Renal pelvis (tissue), 12 donors: ENCODE measurements at places on chromosomes 4 and X. TPM values are rescaled to one million over a fixed set of nuclear protein-coding genes. Genes with fewer than 3 reads are reported as not detected.
A peak's percentile ranks its signal among the peaks of the same experiment; 100 is the strongest.

The LIAS gene
- 17.9 TPM for polyA plus RNA-seq

The OCIAD2 gene
- 202 TPM for polyA plus RNA-seq

GRCh38 chr4:185238215-185238681, 28.9 kb downstream of the SNX25 start:
- DNase-seq = no peak

DNA sequence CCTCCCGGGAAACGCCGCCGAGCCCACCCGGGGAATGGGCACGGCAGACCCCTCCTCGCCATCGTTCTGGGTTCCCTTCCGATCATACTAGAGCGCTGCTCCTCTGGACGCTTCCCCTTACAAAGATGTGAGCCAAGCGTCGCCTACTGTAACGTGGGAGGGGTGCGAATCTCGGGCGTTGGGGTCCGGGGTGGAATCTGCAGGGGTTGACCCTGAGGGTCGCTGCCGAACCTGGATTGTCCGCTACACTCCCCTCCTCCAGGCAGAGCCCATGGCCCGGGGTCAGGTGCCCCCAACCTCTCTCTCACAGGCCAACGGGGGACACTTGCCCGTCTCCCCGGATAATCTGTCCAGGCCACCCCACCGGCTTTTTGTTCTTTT, 13.8 kb downstream of the BCOR start:
- DNase-seq = no peak

DNA sequence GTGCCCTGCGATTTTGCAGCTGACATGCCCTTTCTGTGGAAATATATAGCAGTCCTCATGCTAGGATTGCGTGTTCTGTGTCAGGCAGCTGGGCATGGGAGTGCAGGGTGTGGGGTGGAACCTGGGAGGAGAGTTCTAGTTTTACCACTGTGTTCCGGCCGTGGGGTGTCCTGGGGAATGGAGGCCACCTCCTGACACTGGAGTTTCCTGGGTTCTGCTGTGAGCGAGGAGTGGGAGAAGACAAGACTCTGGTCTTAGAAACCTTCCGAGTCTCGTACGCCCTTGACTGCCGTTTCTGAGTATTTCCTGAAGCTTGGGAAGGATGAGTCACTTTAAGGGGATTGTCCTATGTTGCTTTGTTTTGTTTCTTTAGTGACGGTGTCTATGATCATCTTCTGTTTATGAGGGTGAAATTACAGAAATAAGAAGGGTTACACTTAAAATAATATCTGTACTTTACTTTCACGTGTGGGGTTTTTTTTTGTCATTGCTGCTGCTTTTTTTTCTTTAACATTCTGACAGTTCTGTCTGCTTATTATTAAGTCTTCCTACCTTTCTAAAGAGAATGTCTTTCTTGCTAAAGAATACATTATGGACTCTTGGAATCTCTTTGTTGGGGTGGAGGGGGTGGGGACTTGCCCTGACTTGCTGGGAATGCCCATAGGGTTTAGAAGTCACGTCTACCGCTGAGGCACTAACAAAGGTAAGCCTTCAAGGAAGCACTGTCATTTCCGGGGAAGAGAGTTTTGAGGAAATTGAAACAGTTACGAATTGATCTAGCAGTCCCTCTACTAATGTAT, 19.1 kb downstream of the CD99 start:
- no peak for DNase-seq

DNA sequence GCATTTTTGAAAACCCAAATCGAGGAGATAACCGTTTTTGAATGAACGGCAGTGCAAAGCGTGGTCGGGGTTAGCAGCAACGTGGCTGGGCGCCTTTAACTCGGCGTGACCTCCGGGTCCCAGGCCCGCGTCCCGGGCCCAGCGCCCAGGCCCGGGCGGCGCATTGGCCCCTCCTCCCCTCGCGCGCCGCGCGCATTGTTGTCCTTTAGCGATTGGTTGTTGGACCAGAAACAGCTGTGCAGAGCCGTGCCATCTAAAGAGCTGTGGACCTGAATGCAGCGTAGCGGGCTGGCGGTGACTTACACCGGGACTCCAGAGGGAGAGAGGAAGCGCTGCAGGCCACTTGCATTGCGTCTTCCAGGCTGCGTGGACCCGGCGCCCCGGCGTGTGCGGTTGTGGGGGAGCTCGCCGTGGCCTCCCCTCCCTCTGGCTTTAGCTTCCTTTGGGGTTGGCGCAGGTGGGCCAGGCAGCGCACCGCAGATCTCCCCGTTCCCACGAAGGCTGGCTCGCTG, at the start of gene STOX2:
STOX2 (plus strand) TSS at position 227 of the 512 bp plus-strand sequence. CDS start 1,484 bp downstream, outside the sequence.
- DNase-seq = peak; percentile 80

The GPAT3 gene
- 22.4 TPM for polyA plus RNA-seq

The OTUD6A gene
- not detected for polyA plus RNA-seq

- no peak for DNase-seq
Measured at GRCh38 chr4:151801547-151802516, 41.0 kb upstream of the GATB start.

GRCh38 chr4:122894827-122895226, 27.6 kb downstream of the NUDT6 start:
- DNase-seq = no peak

- DNase-seq = no peak
Measured at GRCh38 chr4:118314221-118314620, 38.6 kb downstream of the PRSS12 start.

GRCh38 chr4:172007889-172008288, 194.7 kb downstream of the GALNTL6 start:
- no peak for DNase-seq

- DNase-seq = no peak
Measured at GRCh38 chr4:3323071-3323481, 30.3 kb downstream of the RGS12 start.

DNA sequence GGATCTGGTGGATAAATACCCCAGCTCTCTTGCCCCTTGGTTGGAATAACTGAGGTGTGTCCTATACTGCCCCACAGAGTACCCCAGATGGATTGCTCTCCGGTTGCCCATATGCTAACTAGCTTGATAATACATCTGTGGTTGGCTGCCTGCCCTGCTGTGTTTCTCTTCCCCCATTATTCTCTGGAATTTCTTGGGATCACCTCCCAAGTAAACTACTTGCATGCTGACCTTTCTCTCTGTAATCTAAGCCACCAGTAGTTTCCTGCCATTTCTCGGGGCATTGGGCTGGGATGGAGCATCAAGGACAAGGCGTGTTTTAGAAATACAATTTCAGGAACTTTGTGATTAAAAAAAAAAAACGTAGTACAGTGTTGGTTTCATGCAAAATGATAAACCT, 25.2 kb downstream of the PPP1R2C start:
- no peak for DNase-seq

The ITIH6 gene
- polyA plus RNA-seq = 0.05 TPM

The MTMR8 gene
- 2.8 TPM for polyA plus RNA-seq

DNA sequence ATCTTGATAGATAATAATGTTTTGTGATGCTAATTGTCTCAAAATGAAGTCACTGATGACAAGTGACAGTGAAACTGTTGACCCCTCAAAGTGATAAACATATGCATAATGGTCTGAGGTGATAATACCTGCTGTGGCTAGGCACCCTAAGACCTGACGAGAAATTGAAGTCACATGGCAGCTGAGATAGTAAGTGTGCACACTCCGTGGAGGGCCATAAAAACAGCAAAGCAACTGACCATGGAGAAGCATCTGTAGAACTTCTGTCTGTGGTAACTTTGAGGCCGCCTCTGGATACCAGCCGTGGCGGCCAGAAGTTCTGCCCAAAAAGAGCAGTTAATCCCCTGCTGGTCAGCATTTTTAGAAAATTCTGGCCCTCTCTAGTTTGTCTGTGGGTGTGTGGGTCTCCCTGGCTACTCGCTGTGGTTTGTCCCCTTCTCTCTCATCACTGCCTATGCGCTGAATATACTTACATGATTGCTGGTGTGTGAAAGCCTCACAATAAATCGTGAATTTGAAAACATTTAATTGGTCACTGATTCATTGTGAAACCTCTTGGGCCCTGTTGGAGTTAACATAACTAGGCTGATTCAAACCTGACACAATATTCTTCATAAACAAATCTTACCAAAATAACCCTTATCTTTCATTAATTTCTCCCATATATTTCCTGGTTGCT, 50.6 kb downstream of the CCDC149 start:
- DNase-seq = no peak

The PCSK1N gene
- polyA plus RNA-seq = 14.1 TPM

DNA sequence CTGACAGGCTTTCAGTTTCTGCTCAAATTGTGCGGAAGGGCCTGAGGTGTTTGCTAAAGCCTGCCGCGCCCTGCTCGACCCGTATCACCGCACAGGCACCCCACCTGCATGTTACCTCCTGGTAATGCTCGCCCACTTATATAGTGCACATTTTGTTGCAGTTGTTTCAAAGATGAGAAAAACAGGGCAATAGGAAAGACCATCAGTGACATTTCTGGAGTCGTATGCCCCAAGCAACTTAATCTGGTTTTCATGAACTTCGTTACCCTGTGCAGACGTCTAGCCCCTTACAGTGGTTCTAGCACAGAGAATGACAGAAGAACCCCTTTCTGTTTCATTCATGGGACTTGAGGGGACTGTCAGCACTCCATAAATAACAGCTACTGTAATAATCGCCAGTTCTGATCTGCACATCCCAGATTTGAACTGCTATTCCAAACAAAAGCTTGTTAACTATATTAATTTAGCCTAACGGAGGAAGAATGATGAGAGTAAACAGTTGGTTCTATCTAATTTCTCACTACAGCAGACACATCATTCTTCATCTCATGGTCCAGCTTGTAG, 940 bp upstream of the DCTD start:
- no peak for DNase-seq

DNA sequence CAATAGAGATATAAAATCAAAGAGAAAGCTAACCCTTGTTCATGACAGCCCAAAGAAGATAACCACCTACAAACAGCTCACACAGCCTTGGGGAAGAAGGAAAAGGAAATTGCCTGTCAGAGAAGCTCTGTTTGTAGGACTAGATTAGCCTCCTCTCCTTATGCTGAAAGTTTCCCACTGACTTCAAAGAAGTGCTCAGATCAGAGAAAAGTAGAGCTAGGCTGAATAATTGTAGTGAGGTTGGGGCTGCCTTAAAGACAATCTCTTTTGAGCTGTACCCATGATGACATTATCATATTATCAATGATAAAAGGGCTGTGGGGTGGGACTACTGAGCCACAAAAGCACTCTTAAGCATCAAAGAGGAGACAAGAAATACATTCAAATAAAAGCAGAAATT, 223.0 kb upstream of the GALNT7 start:
- no peak for DNase-seq

The MAGED4 gene
- 73.3 TPM for polyA plus RNA-seq

- no peak for DNase-seq
Measured at GRCh38 chr4:127555106-127555505, 77.7 kb upstream of the INTU start.

- peak; percentile 51 for DNase-seq
Measured at GRCh38 chr4:149999485-150000074, 78.7 kb upstream of the DCLK2 start.

DNA sequence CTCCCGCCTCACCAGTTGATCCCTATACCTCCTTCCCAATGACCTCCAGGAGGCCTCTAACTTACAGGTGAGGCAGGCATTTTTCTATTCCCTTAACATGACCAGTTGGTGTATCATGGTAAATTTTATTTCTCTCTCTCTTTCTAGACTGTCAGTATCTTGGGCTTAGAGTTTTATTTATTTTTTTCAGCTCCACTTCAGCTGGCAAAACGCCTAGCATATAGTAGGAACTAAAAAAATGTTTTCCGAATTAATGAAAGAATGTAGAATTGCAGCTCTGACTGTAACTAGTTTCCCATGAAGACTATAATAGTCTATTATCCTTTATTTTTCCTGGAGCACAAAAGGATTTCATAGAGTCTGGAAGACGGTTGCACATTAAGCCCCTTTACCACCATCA, 84.8 kb downstream of the PDE5A start:
- no peak for DNase-seq

The TMEM154 gene
- 1.1 TPM for polyA plus RNA-seq

DNA sequence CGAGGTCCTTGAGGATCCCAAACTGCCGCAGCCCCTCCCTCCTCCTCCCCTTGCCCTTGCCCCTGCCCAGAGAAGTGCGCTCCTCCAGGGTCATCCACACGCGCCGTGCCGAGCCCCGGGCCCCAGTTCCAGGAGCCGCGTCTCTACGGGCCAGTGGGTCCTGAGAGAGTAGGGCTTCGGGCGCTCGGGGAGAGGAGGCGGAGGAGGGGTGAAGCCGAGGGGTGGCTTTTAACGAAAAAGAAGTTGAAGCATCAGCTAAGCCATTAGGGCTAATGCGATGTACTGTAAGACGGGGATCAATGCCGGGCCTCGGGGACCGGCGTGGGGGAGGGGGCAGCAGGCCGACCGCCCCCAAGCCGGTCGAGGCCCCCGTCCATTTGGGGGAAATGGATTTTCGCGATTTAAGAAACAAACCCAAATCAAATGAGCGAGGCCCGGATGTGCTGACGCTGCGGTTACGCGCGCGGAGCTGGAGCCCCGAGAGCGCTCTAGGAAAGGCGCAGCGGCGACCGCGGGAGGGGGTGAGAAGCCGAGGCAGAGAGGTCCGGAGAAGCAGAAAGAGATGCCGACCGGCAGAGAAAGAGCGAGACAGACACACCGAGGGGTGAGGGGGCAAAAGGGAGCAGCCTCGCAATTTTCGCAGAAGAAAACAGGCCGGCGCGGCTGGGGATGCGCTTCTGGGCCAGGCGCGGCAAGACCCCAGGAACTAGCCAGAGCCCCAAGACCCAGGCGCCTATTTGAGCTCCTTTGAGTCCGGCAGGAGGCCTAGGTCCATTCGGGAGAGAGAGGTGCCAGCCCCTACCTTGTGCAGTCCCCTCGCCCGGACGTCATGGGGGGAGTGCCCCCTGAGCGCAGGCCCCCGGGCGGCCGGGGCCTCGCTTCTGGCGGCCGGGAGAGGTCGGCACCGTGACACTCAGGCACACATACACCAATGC, 13.6 kb downstream of the HMX1 start:
- no peak for DNase-seq

The ZNF674 gene
- 5.8 TPM for polyA plus RNA-seq

DNA sequence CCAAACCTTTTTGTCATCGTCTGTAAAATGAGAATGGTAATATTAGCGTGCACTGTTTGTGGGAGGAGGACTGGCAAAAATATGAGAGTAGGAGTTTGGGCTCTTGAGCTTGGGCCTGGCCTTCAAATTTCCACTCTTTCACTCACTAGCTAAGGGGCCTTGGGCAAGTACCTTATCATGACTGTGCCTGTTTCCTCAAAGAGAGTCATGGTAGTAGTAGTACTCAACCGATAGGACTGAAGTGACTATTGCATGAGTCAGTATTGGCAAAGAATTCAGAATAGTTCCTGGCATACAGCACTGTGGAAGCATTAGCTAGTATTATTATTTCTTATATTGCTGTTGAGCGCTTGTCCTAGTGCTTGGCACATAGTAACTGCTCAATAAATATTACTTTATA, 16.0 kb upstream of the RBM3 start:
- no peak for DNase-seq

DNA sequence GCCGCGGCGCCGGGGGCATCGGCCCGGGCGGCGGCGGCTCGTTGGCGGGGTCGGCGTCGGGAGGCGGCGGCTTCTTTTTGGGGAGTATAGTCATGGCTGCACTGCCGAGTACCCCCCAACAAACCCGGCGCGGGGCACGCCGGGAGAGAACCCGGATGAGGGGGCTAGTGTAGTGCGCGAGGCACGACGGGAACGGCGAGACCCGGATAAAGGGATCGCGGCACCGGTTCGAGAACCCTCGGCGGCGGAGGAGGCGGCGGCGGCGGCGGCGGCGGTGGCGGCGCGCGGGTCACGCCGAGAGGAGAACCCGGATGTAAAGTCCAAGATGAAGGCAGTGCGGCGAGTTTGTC, at the start of gene OTUD5:
OTUD5 (minus strand) TSS at position 131 of the 350 bp plus-strand sequence; CDS start at position 94, 37 bp downstream.
- no peak for DNase-seq
